SK-MEL-5 (cell line): ENCODE measurements at places on chromosomes 12 and 14. TPM values are rescaled to one million over a fixed set of nuclear protein-coding genes. Genes with fewer than 3 reads are reported as not detected.
A peak's percentile ranks its signal among the peaks of the same experiment; 100 is the strongest.

The RNASE1 gene
- 0.21 TPM in 1 of 2 replicates, not detected in the other for total RNA-seq

- no peak for DNase-seq
Measured at GRCh38 chr14:38309522-38310277, 53.8 kb upstream of the CLEC14A start.

DNA sequence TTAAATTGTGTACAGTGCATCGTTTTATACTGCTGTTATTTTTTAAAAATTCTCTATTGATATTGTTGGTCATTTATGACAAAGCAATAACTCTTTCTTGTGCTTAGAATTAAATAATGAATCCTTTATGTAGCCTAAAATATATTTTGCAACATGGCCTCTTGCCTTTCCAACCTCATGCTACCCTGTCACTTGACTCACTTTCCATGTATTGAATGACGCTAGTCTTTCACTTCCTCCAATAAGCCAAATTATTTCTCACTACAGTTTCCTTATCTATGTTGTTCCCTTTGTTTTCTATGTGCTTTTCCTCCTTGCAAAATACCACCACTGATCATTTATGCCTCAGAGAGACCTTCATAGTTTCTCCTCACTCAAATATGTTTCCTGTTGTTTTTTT is 16.3 kb upstream of the EPYC start:
- DNase-seq = peak; percentile 89

The KRT82 gene
- not detected in 2 replicates for total RNA-seq

The FITM1 gene
- not detected in 2 replicates for total RNA-seq

GRCh38 chr12:95573951-95574576 is 22.8 kb upstream of the USP44 start:
- no peak for DNase-seq

The MYF6 gene
- not detected in 2 replicates for total RNA-seq

DNA sequence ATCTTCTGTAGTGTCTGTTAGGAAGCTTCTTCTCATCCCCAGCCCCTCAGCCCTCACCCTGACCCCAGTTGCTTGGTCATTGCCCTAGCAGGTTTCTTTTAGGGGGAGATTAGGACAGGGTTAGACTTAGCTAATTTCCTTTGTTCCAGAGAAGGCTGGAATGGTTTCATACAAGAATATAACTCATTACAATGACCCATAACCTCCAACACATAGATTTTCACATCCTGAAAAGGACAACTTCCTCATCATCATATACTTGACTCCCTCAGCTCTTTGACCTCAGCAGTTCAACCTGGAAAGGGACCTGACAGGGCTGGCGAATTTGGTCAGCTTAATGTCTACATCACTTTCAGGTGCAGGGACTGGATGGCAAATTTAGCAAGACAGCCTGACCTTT is 8.0 kb upstream of the BHLHE41 start:
- no peak for DNase-seq

DNA sequence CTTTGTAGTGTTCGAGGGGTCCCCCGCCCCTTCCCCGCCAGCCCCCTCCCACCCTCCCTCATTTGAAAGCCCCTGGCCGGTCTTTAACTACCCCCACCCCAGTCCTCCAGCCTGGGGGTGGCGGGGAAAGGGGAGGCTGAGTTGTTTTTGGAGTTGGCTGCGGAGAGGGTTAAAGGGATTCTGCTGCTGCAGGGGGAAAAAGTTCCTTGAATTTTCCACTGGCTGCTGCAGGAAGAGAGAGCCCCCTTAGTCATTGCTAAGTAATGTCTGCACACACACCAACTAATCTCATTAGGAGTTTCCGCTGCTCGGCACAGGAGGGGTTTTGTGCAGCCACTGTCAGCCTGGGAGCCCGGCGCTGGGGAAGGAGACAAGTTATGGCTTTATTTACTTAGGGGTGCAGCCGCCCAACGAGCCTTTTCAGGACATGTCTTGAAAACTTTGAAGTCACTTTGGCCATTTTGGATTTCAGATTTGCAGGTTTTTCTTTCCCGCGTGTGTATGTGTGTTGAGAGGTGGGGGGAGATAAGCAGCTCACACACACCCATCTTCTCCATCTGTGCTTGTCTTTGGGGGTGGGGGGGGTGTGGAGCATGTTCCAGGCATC is 1.8 kb downstream of the ELK3 start:
- peak; percentile 43 for DNase-seq

GRCh38 chr12:21599143-21599999 is 5.3 kb downstream of the GYS2 start:
- no peak for DNase-seq

The DNAJC22 gene
- 11.9 and 13.2 TPM in 2 replicates for total RNA-seq

GRCh38 chr14:90625445-90625844 is 190.8 kb downstream of the TTC7B start:
- no peak for DNase-seq

The HNF1A gene
- not detected in 2 replicates for total RNA-seq

GRCh38 chr14:33315721-33316120 is 377.0 kb downstream of the NPAS3 start:
- DNase-seq = no peak

The KRT76 gene
- not detected in 2 replicates for total RNA-seq

- DNase-seq = peak; percentile 55
Measured at GRCh38 chr14:54642801-54643695, 76.1 kb downstream of the SAMD4A start.

DNA sequence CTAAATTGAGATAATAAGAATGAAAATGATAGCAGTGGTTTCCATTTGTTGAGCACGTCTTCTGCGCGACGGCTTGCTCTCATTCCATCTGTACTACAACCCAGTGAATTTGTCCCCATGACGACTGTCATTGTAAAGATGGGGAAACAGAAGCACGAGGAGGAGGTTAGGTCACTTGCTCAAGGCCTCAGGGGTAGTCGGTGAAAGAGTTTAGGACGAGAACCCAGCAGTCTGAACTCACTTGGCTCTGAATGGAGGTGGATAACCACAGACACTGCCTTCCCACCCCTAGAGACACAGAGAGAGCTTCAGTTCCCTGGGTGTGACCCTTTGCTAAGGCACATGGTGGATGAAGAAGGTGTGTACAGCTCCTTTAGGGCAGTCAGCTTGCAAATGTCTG is 30.9 kb upstream of the PLEKHG3 start:
- DNase-seq = no peak

GRCh38 chr12:88052686-88053085 is 23.5 kb upstream of the C12orf50 start:
- peak; percentile 75 for DNase-seq

The KRT80 gene
- 0.11 TPM in 2 replicates for total RNA-seq

The RASAL1 gene
- total RNA-seq = 0.74 and 0.85 TPM in 2 replicates

- DNase-seq = no peak
Measured at GRCh38 chr12:49440035-49440434, 72.8 kb downstream of the SPATS2 start.

DNA sequence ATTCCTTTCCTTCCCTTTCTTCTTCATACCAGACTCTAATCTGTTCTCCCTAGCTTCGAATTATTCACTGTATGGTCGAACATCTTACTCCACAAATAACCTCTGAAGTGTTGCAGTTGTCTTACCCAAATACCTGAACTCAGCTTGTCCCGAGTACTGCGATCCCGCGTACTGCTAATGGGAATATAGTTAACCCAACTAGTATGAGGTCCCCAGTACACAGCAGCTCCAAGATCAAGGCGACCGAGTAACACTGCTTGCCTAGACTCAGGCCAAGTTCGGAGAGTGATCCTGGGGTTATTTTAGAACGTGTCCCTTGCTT is 462 bp upstream of the ETNK1 start:
- no peak for DNase-seq

DNA sequence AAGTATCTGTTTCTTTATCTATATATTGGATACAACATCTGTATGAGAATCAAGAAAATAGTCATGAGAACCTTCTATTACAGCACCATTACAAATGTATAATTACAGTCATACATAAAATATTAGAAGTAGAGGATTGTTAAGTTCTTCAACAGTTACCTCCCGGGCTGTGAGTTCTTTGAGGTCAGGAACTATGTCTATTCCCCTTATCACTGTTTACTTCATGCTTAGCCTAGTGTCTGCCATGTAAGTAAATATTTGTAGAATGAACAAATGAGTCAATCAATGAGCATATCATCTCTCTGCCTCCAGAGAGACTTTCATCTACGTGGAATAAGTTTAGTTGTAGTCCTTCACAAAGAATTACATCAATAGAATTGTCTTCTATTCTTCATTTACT is 47.2 kb downstream of the PUS7L start:
- no peak for DNase-seq

The BCL2L14 gene
- total RNA-seq = not detected in 2 replicates

The PPTC7 gene
- total RNA-seq = 18.9 and 21.2 TPM in 2 replicates

DNA sequence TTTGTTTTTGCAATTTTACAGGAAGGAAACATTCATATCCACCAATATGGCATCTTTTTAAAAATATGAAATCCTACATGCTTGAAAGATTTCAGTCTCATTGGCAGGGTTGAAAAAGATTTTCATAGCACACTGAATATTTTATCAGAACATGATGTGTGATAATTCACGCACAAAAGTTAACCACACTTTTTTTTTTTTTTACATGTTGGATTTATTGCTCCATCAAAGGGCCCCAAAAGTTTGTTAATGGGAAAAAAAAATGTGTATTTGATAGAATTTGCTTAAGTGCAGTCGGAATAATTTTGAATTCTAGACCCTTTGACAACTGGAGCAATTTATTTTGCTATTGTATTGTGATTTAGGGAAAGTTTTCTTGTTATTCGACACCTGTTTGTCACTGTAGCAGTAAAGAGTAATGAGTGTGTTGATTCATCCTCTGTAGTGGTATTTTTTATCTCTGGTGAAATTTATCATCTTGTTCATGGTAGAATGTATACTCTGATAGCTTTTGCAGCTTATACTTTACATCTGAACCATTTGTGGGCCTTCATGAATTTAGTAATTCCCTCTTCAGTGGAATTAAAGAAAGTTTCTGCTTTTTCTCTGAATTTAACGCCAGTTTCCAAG is 1.1 kb downstream of the EML1 start:
- DNase-seq = no peak

The TTC5 gene
- 23.3 and 23.9 TPM in 2 replicates for total RNA-seq

The TCTN2 gene
- 9.8 and 11.0 TPM in 2 replicates for total RNA-seq

DNA sequence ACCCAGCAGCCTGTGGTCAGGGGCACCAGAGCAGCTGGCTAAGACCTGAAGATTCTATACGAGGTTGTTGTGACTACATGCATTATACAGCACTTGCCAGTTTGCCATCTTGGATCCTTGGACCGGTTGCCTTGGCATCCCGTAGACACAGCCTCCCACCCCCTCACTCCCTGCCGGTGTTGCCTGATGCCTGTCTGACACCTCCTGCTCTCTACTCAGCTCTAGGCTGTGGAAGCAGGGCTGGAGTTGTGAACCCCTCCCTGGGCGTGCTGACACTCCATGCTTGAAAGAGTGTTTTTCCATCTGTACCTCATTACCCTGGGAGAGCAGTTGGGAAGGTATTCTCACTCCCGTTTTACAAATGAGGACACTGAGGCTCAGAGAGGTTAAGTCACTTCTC is 2.5 kb downstream of the CHGA start:
- no peak for DNase-seq

DNA sequence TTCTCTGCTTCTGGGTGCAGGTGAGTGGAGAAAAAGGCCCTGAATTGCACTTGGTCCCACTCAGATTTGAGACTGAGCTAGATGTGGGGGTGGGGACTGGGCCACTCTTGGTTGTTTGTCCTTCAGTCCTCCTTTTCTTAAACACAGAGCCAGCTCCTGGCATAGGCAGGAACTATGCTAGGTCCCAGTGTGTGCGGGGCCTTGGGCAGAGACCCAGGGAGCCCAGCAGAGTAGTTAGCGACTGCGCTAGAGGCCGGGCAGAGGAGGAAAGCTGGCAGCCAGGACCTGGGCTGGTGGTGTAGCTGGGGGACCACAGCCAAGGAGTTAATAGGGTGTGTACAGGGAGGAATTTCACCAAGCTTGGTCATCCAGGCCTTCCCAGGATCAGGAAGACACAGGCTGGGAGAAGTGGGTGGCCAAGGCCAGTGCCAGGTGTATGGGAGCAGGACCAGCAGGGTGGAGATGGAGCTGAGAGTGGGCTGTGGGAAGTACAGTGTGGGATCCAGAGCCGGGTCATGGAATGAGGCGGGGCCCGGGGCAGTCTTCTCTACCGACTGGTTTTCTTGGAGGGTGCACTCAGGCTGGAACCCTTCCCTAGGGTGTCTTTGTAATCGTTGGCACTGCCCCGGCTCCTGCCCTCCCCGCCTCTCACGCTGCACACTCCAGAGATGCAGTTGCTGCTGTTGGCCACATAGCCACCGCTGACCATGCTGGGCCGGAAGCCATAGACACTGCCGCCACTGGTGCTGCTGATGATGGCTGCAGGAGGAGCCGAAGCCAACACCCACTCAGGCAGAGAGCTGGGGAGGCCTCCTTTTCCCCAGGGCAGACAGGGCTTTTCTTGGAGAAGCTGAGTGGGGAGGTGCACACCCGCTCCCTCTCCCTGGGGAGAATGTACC is 8.7 kb downstream of the KRT71 start:
- DNase-seq = peak; percentile 46

The TTC7B gene
- total RNA-seq = 31.1 and 32.9 TPM in 2 replicates

- DNase-seq = no peak
Measured at GRCh38 chr14:76719666-76720065, 41.6 kb upstream of the VASH1 start.

The RERG gene
- total RNA-seq = 0.37 and 0.61 TPM in 2 replicates

GRCh38 chr12:24360461-24360860 is 411.0 kb upstream of the SOX5 start:
- no peak for DNase-seq

DNA sequence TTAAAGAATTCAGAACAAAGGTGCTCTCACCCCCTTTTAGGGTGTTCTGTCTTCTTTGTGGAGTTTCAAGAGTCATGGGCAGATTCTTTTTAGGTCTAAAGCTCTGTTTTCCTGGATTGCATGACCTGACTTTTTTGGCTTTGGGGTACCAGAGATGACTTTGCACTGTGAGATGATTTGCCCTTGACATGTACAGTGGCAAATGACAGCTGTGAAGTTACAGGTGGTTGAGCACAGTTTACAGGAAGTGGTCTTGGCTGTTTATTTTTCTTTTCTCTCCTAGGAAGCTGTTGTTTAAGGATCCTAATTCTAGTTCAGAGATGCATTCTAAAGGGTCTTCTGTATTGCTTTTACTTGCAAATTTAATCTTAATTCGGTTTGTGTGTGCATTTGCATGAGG is 83.8 kb upstream of the METAP2 start:
- DNase-seq = no peak

GRCh38 chr14:55721353-55721752 is 141.3 kb downstream of the KTN1 start:
- peak; percentile 47 for DNase-seq

The LPAR5 gene
- total RNA-seq = 0.11 TPM in 1 of 2 replicates, not detected in the other

The PAPOLA gene
- total RNA-seq = 118 and 120 TPM in 2 replicates

GRCh38 chr12:89504560-89505346 is 19.8 kb downstream of the GALNT4 start:
- DNase-seq = no peak

DNA sequence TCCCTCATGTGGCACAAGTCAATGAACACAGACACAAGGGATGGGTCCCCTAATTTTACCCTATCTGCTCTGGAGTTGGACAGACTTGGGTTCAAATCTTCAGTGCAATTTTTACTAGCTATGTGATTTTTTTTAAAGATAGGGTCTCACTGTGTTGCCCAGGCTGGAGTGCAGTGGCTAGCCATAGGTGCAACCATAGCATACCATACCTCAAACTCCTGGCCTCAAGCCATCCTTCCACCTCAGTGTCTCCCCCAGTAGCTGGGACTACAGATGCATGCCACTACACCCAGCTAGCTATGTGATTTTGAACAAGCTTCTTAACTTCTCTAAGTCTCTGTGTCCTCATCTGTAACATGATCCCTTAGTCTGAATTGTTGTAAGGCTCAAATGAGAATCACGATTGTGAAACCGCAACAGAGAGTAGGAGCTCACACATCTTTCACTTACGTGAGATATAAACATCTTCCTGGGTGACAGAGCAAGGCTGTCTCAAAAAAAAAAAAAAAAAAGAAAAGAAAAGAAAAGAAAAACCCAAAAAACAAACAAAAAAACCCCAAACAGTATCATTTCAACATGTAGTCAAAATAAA is 4.7 kb downstream of the CALCOCO1 start:
- DNase-seq = no peak

The KCNC2 gene
- not detected in 2 replicates for total RNA-seq
